ENCODE measurements at places on chromosomes 6 and 20.

GRCh38 chr20:10911298-10911697 lies 237.5 kb upstream of the JAG1 start:
- no peak for DNase-seq

GRCh38 chr6:83873869-83874268 lies 14.4 kb downstream of the CYB5R4 start:
- no peak for DNase-seq

DNA sequence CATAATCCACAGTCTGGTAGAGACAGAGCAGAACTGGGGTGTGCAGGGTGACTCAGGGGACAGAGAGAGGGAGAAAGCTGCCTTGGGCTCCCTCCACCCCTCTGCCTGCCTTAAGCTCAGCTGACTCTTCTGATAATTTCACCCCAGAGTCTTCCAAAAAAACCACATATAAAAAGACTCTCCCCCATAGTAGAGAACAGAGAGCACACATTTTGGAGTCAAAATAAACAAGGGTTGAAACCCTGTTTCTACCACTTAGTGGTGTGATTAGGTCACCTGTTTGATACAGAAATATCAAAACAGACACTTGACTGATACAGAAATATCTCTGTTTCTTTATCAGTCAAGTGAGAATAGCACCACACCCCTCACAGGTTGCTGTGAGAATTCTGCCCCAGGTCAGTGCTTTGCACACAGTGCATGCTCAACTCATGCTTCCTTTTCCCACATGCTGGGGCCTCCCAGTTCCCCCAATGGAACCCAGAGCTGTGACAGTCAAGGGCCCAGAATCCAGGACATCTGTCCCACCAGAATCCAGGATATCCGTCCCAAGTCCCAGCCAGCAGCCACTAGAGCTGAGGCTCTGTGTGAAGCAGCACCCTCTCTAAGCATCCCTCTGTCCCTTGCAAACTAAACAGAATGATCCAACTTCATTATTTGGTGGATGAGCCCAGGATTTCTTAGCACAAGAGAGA lies 1.2 kb downstream of the TREML2 start:
- no peak for DNase-seq

- DNase-seq, result no peak
Measured at GRCh38 chr6:2229039-2229438, 16.4 kb downstream of the GMDS start.

GRCh38 chr20:54335299-54335698 lies 127.4 kb downstream of the PFDN4 start:
- DNase-seq, result no peak

DNA sequence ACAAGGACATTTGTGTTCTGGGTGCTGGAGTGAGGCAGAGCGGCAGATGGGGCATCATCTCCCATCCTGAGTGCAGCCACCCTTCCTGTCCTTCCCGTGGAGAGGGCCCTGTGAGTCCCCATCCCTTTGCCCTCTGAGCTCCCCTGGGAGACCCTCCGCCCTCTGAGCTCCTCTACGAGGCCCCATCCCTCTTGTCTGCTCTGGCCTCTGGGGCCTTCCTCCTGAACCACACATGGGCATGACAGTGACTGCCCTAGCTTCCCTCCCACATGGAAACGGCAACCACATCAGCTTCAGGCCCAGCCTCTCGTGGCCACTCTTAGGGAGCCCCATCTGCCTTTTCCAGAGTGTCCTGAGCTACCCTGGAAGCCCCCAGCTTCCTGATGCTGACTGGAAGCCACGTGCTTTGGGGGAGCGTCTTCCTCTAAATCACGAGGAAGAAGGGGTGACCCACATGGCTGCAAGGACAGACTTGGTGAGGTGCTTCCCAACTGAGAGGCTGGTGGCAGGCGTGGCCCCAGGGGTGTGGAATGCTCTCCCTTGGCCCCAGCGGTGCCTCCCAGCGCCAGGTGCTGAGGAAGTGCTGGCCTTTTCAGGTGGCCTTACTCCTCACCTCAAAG lies 52.6 kb downstream of the GINS1 start:
- DNase-seq, result no peak

DNA sequence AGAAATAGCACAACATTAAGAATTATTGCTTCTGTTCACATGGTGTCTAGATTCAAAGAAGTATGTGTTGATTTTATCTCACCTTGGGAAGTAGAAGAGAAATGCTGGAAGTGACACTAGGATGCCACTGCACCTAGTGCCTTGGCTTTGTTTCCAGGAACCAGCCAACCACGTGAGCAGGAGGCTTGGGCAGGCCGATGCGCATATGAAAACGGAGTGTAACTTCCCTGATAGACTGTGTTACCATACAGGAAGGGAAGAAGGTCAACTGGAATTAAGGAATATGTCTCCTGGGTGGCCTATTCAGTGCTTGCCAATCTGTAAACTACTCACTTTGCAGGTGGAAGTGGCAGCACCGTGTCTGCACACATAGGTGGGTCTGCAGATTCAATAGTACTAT lies 28.1 kb downstream of the TUBB2B start:
- no peak for DNase-seq

GRCh38 chr20:10250902-10251301 lies 32.3 kb downstream of the SNAP25 start:
- DNase-seq, result no peak

DNA sequence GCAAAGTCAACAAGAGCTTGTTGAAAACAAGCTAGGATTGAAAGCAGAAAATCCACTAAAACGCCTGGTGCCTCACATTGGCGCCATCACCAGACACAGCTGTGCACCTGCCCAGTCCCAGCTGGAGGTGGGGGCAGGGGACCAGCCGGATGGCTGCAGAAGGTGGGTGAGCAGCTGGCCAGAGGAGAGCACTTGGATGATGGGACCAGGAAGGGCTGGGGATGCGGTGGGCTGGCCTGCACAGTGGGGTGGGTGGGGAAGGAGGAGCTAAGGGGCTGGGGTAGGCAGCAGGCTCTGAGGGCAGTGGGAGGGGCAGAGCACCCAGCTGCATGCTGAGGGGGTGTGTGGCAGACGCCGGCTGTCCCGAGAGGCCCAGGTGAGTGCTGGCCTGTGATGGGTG lies 7.1 kb downstream of the CABLES2 start:
- DNase-seq, result no peak

DNA sequence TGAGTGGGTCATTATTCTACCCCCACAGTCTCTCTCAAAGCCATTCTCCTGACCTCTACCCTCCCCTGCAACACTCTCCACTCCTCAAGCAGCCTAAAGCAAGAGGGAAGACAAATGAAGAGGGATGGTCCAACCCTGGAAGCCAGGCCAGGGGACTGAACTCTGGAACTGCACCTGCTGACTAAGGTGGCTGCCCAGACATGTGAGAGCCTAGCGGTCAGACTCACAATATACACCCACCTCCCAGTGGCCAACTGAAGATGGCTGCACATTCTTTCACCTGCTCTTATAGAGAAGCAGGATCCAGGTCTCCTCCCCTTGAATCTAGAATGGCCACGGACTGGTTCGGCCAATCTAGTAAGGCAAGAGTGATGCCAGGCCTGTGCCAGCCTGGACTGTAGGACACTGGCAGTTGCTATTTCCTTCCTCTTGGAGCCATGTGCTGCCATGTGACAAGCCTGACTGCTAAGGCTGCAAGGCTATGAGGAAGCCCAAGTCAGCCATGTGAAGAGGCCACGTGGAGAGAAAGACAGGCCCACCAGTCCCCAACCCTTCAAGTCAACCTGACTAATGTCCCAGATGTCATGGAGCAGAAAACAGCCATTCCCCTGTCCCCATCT lies 31.8 kb downstream of the ACSS1 start:
- no peak for DNase-seq

GRCh38 chr6:29830409-29830808 lies 2.8 kb downstream of the HLA-G start:
- no peak for DNase-seq

DNA sequence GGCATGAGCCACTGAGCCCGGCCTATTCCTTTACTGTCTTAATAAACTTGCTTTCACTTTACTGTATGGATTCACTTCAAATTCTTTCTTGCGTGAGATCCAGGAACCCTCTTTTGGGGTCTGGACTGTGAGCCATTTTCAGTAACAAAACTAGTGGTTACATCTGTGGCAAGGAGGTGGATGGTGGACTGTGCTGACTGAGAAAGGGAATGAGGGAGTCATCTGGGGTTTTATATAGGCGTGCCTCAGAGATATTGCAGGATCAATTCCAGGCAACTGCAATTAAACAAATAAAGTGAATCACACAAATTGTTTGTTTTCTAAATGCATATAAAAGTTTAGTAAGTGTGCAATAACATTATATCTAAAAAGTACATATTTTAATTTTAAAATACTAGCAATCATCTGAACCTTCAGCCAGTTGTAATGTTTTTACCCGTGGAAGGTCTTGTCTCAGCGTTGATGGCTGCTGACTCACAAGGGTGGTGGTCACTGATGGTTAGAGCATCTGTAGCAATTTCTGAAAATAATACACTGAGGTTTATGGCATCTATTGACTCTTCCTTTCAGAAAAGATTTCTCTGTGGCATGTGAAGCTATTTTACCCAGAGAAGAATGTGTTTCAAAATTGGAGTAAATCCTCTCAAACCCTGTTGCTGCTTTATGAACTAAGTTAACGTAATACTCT lies 111.4 kb upstream of the FKBP1C start:
- DNase-seq, result no peak

- no peak for DNase-seq
Measured at GRCh38 chr6:92588148-92588547, 831.2 kb downstream of the EPHA7 start.

DNA sequence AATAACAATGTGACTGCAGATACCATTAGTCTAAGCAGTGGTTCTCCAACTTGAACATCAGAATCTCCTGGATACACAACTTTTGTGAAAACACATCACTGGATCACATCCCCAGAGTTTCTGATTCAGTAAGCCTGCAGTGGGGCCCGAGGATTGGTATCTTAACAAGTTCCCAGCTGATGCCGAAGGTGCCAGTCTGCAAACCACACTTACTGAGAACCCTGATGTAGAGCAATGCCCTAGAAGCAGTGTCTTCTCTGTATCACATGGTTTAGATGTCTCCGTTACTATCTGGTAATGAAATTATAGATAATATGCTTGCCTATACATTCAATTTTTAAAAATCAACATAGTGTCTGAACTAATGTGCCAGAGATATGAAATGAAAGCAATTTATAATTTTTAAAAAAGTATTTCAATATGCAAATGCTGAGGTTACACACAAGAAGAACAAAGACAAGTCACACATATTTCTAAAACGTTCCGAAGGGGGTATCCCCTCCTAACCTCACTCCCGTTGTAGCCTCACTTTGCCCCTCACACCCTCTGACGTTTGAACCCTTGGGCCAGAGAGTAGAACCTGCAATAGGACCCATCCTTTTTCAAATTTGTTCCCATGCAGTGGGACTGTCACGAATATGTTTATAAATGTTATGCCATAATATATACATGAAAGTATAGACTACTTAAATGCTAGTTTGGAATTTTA lies 115.4 kb upstream of the SAMD5 start:
- DNase-seq, result no peak

DNA sequence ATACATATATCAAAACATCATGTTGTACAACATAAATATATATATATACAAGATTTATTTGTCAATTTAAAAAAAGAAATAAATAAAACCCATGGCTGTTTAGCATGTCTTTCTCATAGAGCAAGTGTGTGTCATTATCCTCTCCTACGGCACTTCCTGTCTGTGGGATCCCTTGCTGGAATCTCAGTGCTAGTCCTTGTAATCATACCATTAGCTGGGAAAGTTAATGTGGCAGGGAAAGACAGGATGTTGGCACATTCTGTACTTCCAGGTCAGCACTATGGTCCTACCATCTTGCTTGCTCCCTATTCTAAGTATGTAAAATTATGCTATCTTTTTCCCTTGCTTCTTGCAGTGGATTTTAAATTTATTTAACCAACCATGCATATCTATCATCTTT lies 9.5 kb upstream of the SLC17A3 start:
- DNase-seq, result no peak

DNA sequence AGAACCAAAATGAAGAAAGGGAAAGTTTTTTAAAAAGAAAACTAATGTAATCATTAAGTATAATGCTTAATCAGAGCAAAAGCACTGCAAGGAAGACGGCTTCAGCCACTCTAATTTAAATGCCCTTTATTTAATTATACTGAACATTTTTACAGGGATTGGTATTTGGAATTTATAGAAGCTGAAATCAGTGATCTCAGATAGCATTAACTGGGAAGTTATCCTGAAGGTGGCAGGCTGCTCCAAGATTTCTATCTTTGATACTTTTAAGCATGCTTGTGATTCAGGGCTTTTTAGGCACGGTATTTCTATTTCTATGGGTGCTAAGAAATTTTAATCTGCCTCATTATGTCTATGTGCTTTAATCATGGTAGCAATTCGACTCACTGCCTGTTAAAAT lies 1.3 kb upstream of the NDUFAF4 start:
- DNase-seq, result no peak

DNA sequence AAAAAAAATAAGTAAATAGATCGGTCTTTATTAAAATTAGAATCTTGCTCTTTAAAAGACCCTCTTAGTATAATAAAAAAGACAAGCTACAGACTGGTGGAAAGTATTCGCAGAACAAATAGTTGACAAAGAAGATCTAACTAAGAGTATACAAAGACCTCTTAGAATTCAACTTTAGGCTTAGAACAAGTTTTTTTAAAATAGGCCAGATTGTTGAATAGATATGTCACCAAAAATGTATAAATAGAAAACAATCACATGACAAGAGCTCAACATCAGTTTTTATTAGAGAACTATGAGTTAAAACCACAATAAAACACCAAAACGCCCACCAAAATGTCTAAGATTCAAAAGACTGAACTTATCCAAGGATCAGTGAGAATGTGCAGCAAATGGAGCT lies 632.7 kb upstream of the PTCHD4 start:
- no peak for DNase-seq

DNA sequence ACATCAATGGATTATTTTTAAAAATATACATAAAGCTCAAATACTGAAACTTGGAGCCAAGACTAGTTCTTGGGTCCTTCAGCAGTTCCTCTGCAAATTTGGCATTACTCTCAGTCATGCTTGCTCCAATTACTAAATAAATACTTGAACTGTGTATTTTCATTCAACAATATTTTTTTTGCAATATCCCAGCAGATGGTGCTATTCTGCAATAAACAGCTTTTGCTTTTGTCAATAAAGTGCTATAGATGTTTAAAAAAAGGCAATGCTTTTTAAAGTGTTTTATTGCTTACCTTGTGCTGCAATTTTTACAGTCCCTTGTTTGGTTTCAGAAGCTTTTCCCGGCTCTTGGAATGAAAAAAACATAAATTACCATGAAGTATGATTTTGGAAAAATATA lies 243.4 kb downstream of the TRDN start:
- no peak for DNase-seq

DNA sequence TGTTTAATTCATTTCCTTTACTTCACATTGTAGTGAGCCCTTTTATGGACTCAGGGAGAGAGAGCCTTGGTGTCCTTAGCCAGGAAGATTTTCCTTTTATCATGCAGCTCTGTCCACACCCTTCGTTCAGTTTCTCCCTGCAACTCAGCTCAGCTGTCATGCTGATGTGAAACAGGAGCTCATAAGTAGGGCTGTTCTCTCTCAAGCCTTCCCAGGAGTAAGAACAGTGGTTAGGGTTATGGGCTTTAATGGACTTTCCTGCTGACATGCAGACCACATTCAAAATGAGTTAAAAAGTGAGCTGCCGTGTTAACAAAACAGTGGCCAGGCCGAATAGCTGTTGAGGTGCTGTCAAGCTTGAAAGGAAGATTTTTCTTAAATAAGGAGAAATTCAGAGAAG lies 104.1 kb downstream of the BCKDHB start:
- no peak for DNase-seq
